ENCODE measurements at places on chromosomes 1 and 21.

- DNase-seq: no peak
Observed at GRCh38 chr1:42170779-42171621, 6.5 kb upstream of the GUCA2A start.

GRCh38 chr1:171195767-171196166 lies 10.7 kb downstream of the FMO2 start:
- DNase-seq: no peak

GRCh38 chr1:161185282-161185682 lies 8.0 kb upstream of the B4GALT3 start:
- peak; percentile 88 for DNase-seq

DNA sequence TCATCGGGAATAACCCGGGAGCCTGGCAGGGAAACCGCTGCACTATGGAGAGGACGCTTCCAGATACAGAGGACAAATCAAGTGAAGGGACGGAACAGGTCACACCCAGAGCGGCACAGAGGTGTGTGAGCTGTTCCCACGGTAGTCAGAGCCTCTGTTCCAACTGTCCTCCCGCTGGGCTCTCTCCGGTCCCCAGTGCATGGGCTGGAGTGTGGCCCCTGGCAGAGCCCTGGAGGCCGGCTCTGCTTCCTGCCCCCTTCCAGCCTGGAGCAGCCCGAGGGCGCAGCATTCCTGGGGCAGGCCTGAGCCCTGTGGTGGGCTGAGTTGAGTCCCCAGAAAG lies 11.9 kb upstream of the ZBTB21 start:
- no peak for DNase-seq

GRCh38 chr1:211736351-211736915 lies 61.0 kb upstream of the NEK2 start:
- no peak for DNase-seq

GRCh38 chr1:93728480-93729131 lies 47.0 kb upstream of the BCAR3 start:
- no peak for DNase-seq

DNA sequence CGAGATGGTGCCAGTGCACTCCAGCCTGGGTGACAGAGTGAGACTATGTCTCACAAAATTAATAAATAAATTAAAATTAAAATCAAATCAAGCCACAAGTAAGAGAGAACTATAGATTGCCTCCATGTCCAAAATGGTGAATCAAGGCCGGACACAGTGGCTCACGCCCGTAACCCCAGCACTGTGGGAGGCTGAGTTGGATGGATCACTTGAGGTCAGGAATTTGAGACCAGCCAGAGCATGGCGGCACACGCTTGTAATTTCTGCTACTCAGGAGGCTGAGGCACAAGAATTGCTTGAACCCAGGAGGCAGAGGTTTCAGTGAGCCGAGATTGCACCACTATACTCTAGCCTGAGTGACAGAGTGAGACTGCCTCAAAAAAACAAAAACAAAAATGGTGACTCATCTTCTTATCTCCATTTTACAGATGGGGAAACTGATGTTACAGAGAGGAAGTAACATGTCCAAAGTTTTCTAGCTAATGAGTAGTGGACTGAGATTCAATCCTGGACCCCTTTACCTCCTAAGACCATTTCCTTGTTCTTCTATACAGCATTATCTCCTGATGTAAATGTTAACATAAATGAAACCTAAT lies 99.0 kb upstream of the HNRNPU start:
- peak; percentile 23 for DNase-seq

GRCh38 chr1:103489935-103490334 lies 35.6 kb upstream of the RNPC3 start:
- peak; percentile 3 for DNase-seq

DNA sequence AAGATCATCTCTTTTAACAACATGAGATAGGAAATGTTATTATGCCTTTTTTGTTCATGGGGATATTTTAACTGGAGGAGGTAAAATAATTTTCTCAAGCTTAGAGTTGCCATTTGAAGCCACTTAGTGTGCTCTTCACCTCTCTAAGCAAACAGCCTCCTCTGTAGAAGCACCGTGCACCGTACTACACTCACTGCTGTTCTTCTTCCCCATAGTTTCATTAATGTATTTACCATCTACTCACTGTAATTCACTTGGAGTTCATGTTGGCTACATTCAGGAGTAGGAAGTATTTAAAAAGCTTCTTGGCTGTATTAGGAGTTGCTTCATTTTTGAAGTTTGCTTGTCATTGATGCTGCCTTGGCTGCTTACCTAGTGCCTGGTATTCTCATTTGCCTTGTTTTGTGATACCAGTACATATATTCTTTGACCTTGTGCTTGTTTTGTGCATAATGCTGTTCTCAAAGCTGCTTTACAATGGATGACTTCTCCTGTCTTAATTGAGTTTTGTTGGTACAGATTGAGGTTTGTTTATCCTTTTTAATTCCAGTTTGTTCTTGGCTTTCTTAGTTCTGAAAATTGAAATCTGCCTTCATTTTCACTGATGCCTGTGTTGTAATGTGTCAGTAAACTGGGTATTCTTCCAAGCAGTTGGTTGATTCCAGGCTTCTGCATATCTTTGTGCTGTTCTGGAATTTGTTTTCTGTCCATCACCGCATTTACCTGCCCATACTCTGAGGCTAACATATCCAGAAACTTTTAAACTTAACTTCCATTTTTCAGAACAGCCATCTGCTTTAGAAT lies 240.4 kb downstream of the HMCN1 start:
- no peak for DNase-seq

DNA sequence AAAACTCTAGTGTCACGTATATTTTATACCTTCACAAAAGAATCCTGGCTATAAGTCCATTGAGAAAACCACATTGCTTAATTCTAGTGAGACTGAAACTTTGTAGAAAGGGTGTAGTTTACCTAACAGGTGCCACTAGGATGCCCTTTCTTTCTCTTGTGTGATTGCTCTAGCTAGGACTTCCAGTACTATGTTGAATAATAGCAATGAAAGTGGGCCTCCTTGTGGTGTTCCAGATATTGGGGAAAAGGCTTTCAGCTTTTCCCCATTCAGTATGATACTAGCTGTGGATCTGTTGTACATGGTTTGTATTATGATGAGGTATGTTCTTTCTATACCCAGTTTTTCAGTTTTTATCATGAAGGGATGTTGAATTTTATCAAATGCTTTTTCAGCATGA lies 39.7 kb upstream of the CHODL start:
- DNase-seq: no peak

DNA sequence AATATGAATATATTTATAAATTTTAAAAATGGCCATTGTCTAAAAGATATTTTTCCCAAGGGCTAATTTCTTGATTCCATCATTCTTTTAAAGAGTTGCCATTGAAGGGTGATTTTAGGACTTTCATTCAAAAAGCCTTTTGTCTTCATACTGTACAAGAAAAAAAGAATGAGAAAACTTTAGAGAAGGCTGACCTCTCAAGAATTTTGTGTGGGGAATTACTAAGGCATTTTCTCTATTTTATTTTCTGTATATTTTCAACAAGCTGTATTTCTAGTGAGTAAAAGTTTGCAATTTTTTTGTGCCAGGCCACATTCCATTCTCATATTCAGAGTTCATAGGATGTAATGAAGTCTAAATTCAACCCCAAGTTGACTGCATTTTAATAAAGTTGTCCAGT lies 49.3 kb downstream of the IVNS1ABP start:
- DNase-seq: no peak

DNA sequence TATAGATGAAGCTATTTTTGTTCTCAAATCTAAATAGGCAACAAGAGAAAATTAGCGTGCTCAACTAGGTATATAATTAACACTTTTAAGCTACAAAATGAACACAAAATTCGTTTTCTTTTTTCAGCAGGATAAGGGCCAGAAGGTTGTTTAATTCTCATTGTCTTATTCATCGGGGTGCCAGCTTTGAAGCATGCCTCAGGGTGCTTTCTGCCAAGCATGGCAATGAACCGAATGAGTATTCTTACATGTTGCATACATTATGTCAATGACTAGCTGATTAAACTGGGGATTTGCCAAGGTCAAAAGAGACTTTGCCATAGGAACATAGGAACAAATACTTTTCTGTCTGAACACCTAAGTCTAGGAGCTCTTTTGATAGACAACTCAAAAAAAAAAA lies 102.0 kb upstream of the MAP1LC3C start:
- no peak for DNase-seq

DNA sequence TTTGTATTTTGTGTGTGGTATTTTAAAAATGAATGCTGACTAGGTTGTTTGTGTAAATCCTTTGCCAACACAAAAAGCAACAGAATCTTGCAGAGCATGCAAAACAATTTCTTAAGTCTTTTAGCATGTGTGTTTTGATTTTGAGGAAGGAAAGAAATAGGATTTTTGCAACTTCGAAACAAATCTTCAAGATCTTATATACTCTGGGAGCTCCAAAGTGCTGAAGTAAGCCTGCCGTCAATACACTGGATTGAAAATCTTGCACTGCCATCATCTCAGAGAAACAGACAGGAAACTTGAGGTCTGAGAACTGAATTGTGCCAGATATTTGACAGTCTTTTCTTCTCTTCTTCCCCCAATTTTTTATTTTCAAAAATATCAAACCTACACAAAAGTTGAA lies 29.3 kb upstream of the DISP1 start:
- DNase-seq: no peak

DNA sequence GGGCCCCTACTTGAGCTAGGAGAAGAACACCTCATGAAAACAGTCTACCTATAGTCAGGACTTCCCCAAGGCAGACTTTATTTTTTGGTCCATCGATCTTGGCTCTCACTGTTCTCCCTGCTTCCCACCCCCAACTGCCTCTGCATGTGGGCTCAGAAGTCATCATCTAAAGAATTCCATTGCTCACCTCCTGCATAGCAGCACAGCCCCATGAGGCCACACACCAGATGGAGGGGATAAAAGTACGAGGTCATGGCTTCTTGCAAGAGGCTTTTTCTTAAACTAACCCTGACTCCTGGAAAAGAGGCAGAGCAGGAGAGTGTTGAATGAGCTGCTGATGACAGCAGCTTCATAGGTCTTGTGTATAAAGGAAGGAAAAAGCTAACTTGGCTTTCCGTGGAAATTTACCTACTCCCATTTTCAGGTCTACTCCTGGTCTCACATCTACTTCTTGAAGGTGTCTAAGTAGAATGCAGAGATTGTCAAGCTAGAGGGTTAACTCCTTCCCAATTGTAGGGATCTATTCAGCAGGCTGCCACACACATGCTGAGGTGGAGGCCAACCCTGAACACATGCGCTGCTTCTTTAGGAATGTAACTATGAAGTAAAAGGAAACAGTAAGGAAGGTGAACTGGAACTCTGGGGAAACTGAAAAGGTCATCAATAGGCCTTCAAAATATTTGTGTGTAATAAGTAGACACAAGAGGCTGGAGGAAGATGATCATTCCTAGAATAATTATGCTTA lies 18.7 kb downstream of the WNT2B start:
- DNase-seq: no peak
